Thoracic aorta (tissue), 2 donors: ENCODE measurements at places on chromosomes 7 and 10. TPM values are rescaled to one million over a fixed set of nuclear protein-coding genes. Genes with fewer than 3 reads are reported as not detected.

- DNase-seq = no peak
Measured at GRCh38 chr7:83696101-83696500, 47.2 kb upstream of the SEMA3E start.

- DNase-seq = no peak
Measured at GRCh38 chr7:46143949-46144917, 223.2 kb upstream of the IGFBP3 start.

DNA sequence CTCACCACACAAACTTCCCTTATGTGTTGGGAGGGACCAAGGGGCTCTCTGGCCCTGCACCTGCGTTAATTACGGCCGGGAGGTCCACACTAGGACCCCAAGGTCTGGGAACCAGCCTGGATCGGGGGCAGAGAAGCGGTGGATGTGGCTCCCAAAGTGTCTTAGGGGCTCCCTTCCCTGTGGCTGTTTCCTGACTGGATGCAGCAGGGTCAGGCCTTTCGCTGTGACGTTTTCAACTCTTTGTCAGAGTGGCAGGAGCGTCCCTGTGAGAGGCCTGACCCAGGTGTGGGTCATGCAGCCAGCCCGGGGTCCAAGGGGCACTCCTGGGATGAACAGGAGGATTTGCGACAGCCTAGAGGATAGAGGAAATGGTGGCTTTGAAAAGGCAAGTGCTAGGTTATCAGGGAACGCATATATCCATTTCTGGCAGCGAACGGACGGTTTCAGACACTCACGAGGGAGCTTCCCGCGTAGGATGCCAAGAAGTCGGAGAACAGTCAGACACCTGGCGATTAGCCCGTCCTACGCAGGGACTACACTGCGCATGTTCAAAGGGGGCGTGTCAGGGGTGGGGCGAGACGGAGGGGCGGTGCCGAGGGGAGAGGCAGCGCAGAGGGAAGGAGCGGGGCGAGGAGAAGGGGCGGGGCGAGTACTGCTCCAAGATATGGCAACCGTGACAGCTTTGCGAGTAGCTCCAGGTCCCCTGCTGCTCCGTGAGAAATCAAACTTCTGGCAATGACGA, 46.2 kb upstream of the ZNF716 start:
- DNase-seq = no peak

CFTR gene
- total RNA-seq = 0.68 TPM

DNA sequence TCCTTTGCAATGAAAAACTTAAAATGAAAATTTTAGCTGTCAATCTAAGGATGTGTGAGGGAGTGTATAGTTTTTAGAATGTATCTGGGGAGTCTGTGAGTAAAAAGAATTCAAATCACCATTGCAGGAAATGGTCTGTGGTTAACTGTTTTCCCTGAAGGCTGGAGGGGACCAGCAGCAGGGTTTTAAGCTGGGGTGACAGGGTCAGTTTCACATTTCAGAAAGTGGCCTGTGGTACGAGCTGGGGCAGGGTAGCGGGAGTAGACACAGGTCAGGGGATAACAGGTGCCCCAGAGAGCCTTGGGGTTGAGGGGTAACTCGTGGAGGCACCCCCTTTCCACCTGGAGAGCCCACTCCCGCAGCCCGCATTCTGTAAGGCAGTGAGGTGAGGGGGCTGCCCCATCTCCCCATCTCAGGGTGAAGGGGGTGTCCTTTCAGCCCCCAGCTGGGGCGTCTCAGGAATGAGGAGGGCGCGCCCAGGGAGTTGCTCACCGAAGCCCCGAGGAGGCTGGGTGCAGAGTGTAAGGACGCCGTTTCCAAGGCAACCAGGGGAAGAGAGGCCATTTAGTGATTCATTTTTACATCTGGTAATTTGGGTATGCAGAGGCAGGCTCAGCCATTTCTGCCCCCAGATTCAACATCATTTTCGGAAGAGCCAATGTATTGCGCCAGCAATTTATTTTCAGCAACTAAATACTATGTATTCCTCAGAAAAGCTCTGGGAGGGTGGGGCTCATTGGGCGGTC, 168.9 kb downstream of the SLIT1 start:
- no peak for DNase-seq

CRYGN gene
- not detected for total RNA-seq
